Bronchial epithelial cell (primary cell): ENCODE measurements at places on chromosomes 3 and 15. TPM values are rescaled to one million over a fixed set of nuclear protein-coding genes. Genes with fewer than 3 reads are reported as not detected.

Gene CRYBG3
- 13.4 and 17.7 TPM in 2 replicates for total RNA-seq

Gene IFT122
- 5.9 and 10.0 TPM in 2 replicates for total RNA-seq

Gene CYP8B1
- total RNA-seq: not detected in 2 replicates

Gene ALDH1L1
- total RNA-seq: 9.1 and 11.1 TPM in 2 replicates

Gene LDHAL6B
- not detected in 2 replicates for total RNA-seq

Gene CHRD
- total RNA-seq: not detected in 2 replicates

Gene FAM227B
- 2.1 and 2.7 TPM in 2 replicates for total RNA-seq

Gene CCR8
- not detected in 2 replicates for total RNA-seq

Gene SPSB4
- 0.26 and 0.38 TPM in 2 replicates for total RNA-seq

Gene FRMD4B
- 31.3 and 61.3 TPM in 2 replicates for total RNA-seq

Gene SNTN
- total RNA-seq: not detected in 2 replicates

Gene RFTN1
- total RNA-seq: 8.4 and 9.2 TPM in 2 replicates

Gene RFT1
- total RNA-seq: 11.4 and 15.5 TPM in 2 replicates

Gene REC114
- total RNA-seq: not detected in 2 replicates

Gene NFKBIZ
- total RNA-seq: 40.3 and 70.3 TPM in 2 replicates

Gene SPATA12
- total RNA-seq: under 0.01 TPM in 1 of 2 replicates, not detected in the other

Gene LRRC31
- total RNA-seq: not detected in 2 replicates

Gene IL17RC
- total RNA-seq: 21.1 and 31.7 TPM in 2 replicates

Gene GADL1
- not detected in 2 replicates for total RNA-seq
